ENCODE measurements at places on chromosomes 2 and 18. TPM values are rescaled to one million over a fixed set of nuclear protein-coding genes. Genes with fewer than 3 reads are reported as not detected.

Gene TMEFF2
- not detected for total RNA-seq

Gene G6PC2
- total RNA-seq: not detected

Gene SAG
- total RNA-seq: not detected

Gene FIGN
- total RNA-seq: 11.6 TPM

Gene ASIC4
- not detected for total RNA-seq

Gene DSC3
- 0.38 TPM for total RNA-seq

Gene TTLL4
- 78.0 TPM for total RNA-seq

Gene ASB18
- not detected for total RNA-seq

Gene SERPINB4
- total RNA-seq: not detected

Gene ASPRV1
- 0.40 TPM for total RNA-seq

Gene TTN
- total RNA-seq: under 0.01 TPM

Gene CYS1
- not detected for total RNA-seq

GRCh38 chr18:13551841-13552733 is 174.3 kb downstream of the FAM210A start:
- no peak for DNase-seq
- peaks cover 9% of the 10 kb centered on the region for H3K4me1 ChIP-seq
- no peaks in the 10 kb centered on the region for H3K27me3 ChIP-seq

GRCh38 chr2:202172439-202173211 is 65.8 kb downstream of the SUMO1 start:
- H3K27me3 ChIP-seq: no peaks in the 10 kb centered on the region
- H3K4me1 ChIP-seq: no peaks in the 10 kb centered on the region
- H3K4me3 ChIP-seq: no peak overlapping the region
- no peak overlapping the region for H3K27ac ChIP-seq
- no peaks in the 10 kb centered on the region for H3K36me3 ChIP-seq

GRCh38 chr2:173488861-173489260 is 134.2 kb downstream of the CDCA7 start:
- no peaks in the 10 kb centered on the region for H3K36me3 ChIP-seq
- H3K27ac ChIP-seq: no peak overlapping the region
- peaks cover 3% of the 10 kb centered on the region for H3K27me3 ChIP-seq

DNA sequence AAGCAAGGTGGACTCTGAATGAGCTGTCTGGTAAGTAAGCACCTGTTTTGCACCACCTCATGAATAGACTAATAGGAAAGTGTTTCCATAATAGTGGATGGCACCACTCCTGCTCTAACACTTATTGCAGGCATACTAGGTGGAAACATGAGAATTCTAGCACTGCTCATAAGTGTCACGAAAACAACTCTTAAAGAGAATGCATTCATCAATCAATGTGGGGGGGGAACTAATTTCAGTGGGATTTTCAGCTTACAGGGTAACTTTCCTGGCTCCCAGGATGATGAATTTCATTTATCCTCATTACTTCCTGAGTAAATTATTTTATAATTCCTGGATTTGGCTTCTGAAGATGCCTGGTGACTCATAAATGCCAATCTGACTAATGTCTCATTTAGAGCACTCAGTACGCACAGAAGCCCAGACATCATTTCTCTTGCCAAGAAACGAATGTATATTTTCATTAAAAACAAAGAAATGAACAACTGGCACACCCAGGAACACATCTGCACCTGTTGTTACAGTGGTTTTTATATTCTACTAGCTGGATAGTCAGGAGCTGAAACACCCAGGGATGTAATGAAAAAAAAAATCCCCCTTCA is 129.6 kb downstream of the PID1 start:
- no peaks in the 10 kb centered on the region for H3K27me3 ChIP-seq
- no peaks in the 10 kb centered on the region for H3K36me3 ChIP-seq
- H3K4me3 ChIP-seq: no peak overlapping the region
- H3K4me1 ChIP-seq: no peaks in the 10 kb centered on the region
- no peak overlapping the region for H3K27ac ChIP-seq
- DNase-seq: no peak

GRCh38 chr2:66596256-66596655 is 161.3 kb downstream of the MEIS1 start:
- H3K4me3 ChIP-seq: no peak overlapping the region
- DNase-seq: no peak
- no peak overlapping the region for H3K27ac ChIP-seq
- no peaks in the 10 kb centered on the region for H3K4me1 ChIP-seq

GRCh38 chr2:213086571-213086970 is 64.8 kb downstream of the IKZF2 start:
- H3K4me3 ChIP-seq: no peak overlapping the region
- H3K36me3 ChIP-seq: no peaks in the 10 kb centered on the region
- H3K27ac ChIP-seq: no peak overlapping the region
- no peaks in the 10 kb centered on the region for H3K4me1 ChIP-seq
- DNase-seq: no peak
- no peaks in the 10 kb centered on the region for H3K27me3 ChIP-seq

DNA sequence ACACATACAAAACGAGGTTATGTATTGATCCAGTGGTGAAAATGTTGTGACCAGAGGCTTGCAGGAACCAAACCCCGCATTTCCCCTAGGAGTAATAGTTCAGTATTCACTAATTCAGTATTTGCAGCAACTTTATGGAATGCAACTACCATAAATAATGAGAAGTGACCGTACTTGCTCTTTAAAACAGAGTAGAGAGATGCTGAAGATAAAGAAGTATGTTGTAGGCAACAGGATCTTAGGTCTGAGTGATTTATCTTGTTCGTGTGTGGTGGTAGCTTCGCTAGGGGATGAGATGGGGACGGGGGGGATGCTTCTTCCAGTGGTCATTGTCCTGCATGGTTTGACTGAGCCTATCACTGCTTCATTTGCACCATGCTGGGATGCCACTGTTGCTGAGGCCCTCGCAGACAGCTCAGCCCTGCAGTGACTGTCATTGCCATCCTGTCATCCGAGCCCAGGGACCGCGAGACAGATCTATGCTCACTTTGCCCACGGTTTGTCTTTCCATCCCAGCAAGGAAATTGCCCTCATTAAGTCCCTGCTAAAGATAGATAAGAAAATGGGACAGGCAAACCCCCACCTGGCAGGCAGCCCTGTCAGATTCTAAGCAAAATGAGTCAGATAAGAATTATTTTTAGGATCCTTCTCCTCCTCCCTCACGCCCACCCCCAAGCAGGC is 181.3 kb downstream of the CTIF start:
- no peaks in the 10 kb centered on the region for H3K4me1 ChIP-seq
- no peaks in the 10 kb centered on the region for H3K27me3 ChIP-seq
- H3K27ac ChIP-seq: no peak overlapping the region
- no peak for DNase-seq
- peaks cover 29% of the 10 kb centered on the region for H3K36me3 ChIP-seq

DNA sequence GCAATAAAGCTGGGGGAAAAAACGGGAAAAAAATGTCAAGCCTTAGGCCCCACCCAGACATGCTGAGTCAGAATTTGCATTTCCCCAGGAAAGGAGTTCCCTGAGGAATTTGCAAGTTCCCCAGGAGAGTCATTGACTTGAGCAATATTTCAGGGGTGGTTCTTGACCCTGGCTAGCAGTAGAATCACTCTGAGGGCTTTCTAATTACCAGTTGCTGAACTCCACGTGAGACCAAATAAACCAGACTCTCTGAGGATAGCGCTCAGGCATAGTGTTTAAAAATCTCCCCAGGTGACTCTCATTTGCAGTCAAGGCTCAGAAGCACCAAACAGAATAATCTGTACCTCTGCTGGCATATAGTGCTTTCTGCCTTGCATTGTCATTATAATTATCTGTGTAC is 48.7 kb downstream of the C1QL2 start:
- H3K4me3 ChIP-seq: no peak overlapping the region
- peaks cover 3% of the 10 kb centered on the region for H3K27me3 ChIP-seq
- no peak overlapping the region for H3K27ac ChIP-seq
- no peaks in the 10 kb centered on the region for H3K36me3 ChIP-seq
- DNase-seq: no peak
- no peaks in the 10 kb centered on the region for H3K4me1 ChIP-seq

GRCh38 chr2:72824224-72824842 is 1.5 kb downstream of the EXOC6B start:
- DNase-seq: no peak
- no peaks in the 10 kb centered on the region for H3K36me3 ChIP-seq
- peaks cover 32% of the 10 kb centered on the region for H3K4me1 ChIP-seq
- H3K27ac ChIP-seq: no peak overlapping the region
- no peaks in the 10 kb centered on the region for H3K27me3 ChIP-seq

DNA sequence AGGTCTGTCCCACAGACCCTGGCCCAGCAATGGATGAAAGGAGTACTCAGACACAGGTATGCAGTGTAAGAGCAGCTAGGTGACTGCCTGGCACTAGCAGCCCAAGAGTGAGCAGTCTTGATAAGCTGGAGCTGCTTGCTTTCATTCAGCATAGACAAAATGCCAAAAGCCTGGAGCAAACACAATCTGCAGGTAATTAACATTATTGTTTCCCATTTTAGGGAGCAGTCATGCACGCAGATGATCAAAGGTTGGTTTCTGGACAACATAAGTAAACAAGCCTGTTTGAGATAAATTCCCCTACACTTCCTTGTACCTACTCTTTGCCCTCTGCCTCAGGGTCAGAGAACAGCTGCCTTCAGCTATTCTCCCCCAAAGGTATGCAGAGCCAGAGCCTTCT is 73.7 kb upstream of the MSTN start:
- no peak overlapping the region for H3K27ac ChIP-seq
- H3K36me3 ChIP-seq: no peaks in the 10 kb centered on the region
- H3K27me3 ChIP-seq: 0 out of 3 replicates have a peak, but pooled peaks cover under 1% of the 10 kb centered on the region
- peaks cover 15% of the 10 kb centered on the region for H3K4me1 ChIP-seq

GRCh38 chr2:42813763-42814162 is 21.4 kb upstream of the HAAO start:
- H3K4me1 ChIP-seq: peaks cover 16% of the 10 kb centered on the region
- no peak overlapping the region for H3K4me3 ChIP-seq
- no peak overlapping the region for H3K27ac ChIP-seq
- H3K27me3 ChIP-seq: no peaks in the 10 kb centered on the region
- no peak for DNase-seq
- H3K36me3 ChIP-seq: no peaks in the 10 kb centered on the region

DNA sequence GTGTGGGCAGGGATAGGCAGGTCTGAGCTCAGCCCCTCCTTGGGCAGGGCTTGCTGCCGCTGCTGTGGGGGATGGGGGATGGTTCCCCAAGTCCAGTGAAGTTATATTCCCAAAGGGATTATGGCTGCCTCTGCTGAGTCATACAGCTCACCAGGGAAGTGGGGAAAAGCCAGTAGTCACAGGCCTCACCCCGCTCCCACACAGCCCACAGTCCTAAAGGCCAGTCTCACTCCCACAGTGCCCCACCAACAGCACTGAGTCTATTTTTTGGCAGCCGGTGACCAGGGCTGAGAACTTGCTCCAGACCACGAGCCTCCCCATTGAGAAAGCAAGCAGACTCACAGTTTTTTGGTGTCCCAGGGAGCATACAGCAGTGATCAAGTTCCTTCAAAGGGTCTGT is 173.3 kb downstream of the OSR1 start:
- H3K4me3 ChIP-seq: no peak overlapping the region
- no peak overlapping the region for H3K27ac ChIP-seq
- H3K27me3 ChIP-seq: no peaks in the 10 kb centered on the region
- H3K4me1 ChIP-seq: no peaks in the 10 kb centered on the region

GRCh38 chr2:234267534-234267933 is 217.0 kb downstream of the SPP2 start:
- H3K4me1 ChIP-seq: no peaks in the 10 kb centered on the region
- H3K36me3 ChIP-seq: no peaks in the 10 kb centered on the region
- H3K27me3 ChIP-seq: no peaks in the 10 kb centered on the region
- H3K27ac ChIP-seq: no peak overlapping the region
- H3K4me3 ChIP-seq: no peak overlapping the region
- no peak for DNase-seq

DNA sequence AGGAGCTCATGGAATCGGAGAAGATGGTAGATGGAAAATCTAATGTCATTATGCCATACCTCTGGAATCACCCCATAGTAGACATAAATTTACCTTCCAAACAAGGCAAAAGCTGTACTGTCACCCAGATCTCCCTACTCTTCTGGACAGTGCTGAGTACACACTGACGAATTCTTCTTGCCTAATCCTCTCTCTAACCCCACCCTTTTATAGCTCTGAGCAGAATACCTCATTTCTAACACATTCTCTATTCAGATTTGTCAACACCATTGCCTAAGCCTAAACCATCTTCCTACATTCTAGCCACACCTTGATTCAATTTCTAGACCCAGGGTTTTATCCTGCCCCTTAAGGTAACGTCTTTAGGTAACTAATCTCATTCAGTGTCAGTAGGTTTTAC is 321.0 kb upstream of the NRP2 start:
- no peaks in the 10 kb centered on the region for H3K4me1 ChIP-seq
- no peaks in the 10 kb centered on the region for H3K27me3 ChIP-seq
- no peak overlapping the region for H3K27ac ChIP-seq
- DNase-seq: no peak
- no peaks in the 10 kb centered on the region for H3K36me3 ChIP-seq

GRCh38 chr2:16608661-16609643 is 56.7 kb downstream of the CYRIA start:
- no peaks in the 10 kb centered on the region for H3K27me3 ChIP-seq
- peak; percentile 67 for DNase-seq
- H3K27ac ChIP-seq: no peak overlapping the region
- H3K4me3 ChIP-seq: peak overlapping the region; percentile 70
- no peaks in the 10 kb centered on the region for H3K36me3 ChIP-seq

DNA sequence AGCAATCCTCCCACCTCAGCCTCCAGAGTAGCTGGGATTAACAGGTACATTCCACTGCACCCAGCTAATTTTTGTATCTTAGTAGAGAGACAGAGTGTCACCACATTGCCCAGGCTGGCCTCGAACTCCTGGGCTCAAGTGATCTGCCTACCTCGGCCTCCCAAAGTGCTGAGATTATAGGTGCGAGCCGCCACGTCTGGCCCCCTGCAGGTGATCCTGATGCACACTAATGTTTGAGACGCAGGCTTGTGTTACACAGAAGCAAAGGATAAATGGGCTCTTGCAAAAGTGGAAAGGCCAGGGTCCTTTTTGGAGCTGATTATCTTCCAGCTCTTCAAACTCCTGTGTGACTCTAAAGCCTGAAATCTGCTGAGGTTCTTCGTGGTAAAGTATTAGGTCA is 84.2 kb downstream of the TGFA start:
- H3K27ac ChIP-seq: no peak overlapping the region
- no peaks in the 10 kb centered on the region for H3K36me3 ChIP-seq
- no peak for DNase-seq
- no peak overlapping the region for H3K4me3 ChIP-seq
- H3K27me3 ChIP-seq: no peaks in the 10 kb centered on the region

DNA sequence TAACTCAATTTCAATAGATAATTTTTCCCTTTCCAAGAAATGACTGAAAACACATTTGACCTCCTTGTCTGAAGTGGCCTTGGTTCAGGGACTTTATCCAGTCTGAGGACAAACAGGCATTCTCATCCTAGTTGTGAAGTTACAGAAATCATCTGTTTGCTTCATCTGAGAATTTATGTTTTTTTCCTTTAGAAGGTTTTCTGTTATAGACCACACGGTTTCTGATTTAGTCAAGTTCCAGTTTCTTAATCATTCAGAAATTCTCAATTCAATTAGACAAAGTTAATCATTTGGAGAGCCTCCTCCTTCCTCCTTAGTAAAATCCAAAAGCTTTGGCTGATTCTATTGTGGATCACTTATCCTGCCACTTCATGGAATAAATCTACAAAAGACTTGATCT is 60.9 kb downstream of the ICOS start:
- no peaks in the 10 kb centered on the region for H3K4me1 ChIP-seq
- H3K27me3 ChIP-seq: no peaks in the 10 kb centered on the region
- no peak overlapping the region for H3K27ac ChIP-seq

Measured in HepG2 (cell line).